ENCODE measurements at places on chromosomes 7 and 10.

DNA sequence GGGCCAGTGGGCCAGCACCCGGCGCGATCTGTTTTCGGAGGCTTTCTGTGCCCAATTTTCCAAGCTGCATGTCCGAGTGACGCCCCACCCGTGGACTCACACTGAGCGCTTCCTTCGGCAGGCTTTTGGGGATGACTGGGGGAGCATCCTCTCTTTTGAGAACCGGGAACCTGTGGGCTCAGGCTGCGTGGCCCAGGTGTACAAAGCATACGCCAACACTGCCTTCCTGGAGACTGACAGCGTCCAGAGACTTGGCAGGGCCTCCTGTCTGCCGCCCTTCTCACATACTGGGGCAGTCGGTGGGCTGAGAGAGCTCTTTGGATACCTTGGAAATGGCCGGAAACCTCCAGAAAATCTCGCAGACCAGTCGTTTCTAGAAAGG lies 1.0 kb downstream of the ADCK2 start:
- DNase-seq, result no peak

DNA sequence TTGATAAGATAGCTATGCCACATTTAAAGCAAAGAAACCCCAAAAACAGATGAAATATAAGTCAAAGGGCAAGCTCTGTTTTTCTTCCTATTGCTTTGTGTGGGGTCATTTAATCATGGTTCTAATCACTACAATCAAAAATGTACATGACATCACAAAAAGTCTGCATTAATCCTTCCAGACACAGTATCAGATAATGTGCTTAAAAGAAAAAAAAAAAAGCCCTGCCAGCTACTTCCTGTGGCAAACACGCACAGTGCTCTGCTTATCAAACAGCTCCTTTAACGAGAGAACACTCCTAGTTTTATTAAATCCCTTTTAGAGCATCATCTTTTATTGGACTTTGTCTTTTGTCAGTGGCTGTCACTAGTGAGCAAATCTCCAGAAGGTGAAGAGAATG lies 1005.8 kb downstream of the GATA3 start:
- DNase-seq, result no peak

- DNase-seq, result no peak
Measured at GRCh38 chr10:91210014-91210413, 10.4 kb upstream of the PCGF5 start.

- DNase-seq, result no peak
Measured at GRCh38 chr7:152894295-152895170, 135.0 kb downstream of the ACTR3B start.

Measured in activated T-helper 1 cell treated with Interleukin-2 at 50 U/mL for 16 hours (primary cell).